NCI-H2081 treated with DMSO at 0.1 percent for 48 hours (cell line): ENCODE measurements at places on chromosomes 13 and 19.

DNA sequence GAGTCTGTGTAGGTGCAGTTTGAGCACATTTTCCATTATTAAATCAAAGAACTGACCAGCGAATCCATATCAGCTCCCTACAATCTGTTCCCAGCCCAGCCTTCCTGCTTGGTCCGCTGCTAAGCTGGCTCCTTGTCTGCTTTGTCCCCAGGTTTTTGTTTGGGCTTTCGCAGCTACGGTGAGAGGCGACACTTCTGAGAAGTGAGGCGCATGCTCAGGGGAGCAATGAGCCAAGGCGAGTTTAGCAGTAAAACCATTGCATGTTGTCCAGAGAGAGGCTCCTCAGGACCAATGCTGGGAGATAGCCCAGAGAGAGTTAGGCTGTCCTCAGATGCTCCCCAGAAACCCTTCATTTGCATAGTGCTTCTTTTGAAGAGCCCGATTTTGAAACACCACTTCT, 162.0 kb downstream of the ITGBL1 start:
- no peak for DNase-seq

DNA sequence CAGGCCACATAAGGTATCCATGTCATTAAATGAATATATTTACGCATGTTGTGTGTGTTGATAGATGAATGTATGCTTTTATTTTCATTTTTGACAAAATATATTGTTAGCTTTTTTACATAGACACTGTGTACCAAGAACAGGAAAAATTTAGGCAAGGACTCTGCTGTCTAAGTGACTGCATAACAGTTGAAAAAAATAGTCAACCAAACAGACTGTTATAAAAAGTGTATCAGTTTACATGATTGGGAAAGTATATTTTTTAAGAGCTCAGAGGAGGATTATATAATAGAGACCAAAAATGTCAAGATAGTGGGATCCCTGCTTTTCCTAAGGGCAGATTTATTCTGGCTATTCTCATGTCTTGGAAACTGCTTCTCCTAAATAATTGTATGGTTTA, 858.0 kb downstream of the SLITRK1 start:
- no peak for DNase-seq

DNA sequence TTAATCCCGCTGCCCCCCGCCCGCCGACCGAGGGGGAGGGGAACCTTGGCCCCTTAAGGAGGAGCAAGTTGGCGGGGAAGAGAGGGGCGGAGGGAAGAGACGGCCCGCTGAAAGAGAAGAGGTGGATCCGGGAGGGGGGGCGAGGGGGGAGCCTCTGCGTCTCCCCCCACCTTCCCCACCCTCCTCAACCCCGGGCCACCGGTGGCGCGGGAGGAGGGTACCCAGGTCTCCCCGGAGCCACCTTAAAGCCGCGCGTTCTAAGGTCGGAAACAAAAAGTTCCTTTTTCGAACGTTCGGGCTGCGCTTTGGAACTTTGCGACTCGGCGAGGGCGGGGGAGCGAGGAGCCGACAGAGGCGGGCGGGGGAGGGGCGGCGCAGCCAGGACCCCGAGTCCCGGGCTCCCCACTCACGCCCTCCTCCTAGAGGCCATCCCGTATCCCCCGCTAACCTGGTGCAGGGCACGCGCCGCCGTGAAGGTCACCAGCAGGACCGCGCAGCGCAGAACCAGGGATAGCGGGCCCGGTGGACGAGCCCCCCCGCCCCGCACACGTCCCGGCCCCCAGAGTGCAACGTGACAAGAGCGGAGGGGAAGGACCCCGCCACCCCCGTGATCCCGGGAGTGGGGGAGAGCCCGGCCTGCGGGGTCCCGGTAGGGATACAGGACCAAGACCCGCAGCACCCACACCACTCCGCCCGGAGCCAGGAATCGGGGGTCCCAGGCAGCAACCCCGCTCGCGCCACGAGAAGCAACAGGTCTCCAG, 659 bp downstream of the ERF start:
- DNase-seq = no peak

DNA sequence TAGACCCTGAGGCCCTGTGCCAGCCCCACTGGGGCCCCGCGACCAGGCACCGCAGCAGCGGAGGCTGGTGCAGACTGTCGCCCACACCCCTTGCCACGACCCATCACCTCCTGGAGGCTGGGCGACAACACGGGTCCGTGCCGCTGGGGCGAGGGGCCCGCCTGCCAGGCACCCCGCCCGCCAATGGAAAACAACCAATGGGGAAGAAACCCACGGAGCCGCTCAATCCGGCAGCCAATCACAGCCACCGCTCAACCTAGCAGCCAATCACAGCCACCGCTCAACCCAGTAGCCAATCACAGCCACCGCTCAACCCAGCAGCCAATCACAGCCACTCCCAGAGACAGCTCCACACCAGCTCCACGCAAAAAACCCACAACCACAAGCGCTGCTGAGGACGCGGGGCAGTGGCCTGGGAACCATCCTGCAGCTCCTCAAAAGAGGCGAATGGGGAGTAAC, 29.7 kb downstream of the GPX4 start:
- no peak for DNase-seq

DNA sequence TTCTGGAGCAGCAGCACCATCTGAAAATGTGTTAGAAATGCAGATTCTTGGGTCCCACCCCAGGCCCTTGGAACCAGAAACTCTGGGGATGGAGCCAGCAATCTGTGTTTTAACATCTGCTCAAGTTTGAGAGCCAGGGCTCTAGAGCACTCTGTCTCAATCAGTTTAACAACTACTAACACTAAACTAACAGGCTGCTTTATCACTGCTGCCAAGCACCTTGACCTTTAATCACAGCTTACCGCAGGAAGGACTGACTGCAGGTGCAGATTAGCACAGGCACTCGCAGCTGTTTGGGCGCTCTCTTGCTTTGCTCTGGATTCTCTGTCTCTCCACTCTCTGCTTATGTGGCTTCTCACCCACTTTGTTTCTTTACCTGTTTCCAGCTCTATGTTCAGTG, 163.5 kb downstream of the MTUS2 start:
- no peak for DNase-seq

GRCh38 chr19:14582894-14583340, at the start of gene CLEC17A:
Gene CLEC17A (plus strand): TSS chr19:14583084. CDS start chr19:14583161, 77 bp downstream.
- no peak for DNase-seq

GRCh38 chr13:57704031-57704430, 72.5 kb downstream of the PCDH17 start:
- DNase-seq = no peak

DNA sequence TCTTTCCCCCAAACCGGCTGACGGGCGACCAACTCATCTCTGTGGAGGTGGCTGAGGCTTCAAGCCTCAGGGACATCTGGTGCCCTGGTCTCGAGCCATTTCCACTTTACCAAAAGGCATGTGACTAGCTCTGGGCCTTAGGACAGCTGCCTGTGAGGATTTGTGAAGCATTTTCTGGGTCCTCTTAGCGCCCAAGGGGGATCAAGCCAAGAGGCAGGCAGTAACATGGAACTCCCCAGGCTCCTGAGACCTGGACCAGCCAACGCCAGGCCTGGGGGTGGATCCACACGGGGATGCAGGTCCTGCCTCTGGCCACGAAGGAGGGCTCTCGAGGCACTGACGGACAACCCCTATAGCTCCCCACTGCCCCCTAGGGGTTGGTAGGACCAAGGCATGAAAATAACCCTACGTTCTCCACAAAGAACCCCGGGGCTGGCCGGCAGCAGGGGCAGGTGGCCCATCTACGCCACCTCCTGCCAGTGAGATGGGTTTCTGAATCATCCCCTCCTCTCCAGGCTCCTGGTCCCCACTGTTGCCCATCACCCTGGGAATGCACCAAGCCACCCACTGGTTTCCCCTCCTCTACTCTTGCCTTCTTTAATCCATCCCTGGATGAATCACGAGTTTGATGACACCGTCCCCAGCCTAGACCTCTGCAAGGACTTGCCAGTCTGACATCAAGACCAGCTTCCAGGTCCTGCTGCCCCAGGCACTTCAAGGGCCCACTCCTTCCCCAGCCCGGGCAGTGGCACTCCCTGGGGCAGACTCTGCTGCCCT, 7.0 kb upstream of the MYDGF start:
- no peak for DNase-seq

DNA sequence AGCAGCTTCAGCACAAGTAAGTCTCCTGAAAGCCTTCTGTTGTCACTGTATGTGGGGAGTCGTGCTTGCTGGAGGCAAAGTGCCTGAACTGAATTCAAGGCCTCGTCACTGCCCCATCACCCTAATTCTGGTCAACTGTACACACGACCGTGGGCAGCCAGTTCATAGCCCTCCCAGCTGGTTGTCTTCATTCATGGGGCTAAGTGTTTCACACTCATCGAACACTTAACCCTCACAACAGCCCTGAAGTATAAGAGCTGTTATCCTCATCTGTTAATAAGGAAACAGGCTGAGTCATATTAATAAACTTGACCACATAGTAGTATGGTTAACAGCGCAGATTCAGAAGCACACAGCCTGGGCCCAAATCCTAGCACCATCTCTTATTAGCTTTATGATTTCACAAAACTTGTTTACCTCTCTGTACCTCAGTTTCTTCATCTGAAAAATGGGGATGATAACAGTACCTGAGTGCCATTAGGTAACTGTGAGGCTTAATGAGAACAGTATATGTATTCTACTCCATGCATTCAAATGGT, 66.7 kb downstream of the CDADC1 start:
- DNase-seq = no peak

DNA sequence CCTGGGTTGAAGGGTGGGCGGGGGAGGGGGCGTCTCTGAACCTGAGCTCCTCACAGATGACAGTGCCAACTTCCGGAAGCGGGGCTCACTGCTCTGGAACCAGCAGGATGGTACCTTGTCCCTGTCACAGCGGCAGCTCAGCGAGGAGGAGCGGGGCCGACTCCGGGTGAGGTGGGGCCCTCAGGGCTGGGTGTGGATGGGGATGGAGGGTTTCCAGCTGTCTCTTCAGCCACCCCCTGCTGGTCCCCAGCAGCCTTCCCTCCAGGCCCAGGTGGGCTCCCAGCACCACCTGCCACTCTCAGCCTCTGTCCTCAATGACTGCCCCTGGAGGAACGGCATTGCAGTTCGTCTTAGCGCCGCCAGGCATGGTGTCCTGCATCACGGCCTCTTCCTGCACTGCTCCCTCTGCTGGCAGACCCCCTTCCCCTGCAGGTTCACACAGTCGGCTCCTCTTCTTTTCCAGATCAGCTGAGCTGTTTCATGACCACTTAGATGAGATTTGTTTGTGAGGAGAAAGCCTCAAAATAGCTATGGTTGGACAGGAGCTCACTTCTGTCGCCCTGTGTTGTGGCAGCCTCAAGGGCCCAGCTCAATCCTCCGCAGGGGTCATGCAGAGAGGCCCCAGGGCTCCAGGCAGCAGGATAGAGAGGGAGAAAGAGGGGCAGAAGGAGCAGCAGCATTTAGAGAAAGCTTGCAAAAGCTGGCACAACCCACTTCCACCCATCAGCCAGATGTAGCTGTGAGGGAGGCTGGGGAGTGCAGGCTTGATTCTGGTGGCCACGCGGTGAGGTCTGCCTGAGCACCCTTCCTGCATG, 2.5 kb upstream of the GARIN5A start:
- DNase-seq = no peak

GRCh38 chr19:51640386-51640785, 6.2 kb downstream of the SIGLEC14 start:
- DNase-seq = no peak

DNA sequence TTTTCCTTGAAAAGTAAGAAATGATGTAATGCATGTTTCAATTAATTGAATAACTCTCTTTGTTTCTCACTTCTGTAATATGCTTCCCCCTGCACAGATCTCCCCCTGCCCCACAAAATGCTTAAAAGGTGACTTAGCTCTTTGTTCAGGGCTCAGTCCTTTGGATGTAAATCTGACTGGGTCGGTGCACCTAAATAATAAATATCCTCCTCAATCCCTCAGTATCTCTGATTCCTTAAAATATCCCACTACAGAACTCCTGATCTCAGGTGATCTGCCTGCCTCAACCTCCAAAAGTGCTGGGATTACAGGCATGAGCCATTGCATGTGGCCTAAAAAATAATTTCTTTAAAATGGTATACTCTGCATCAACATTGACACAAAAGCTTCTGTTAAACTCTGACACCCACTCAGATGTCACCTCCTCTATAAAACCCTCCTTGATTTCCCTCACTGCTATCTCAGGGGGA, 107.0 kb downstream of the ZNF429 start:
- DNase-seq = no peak

GRCh38 chr19:42193706-42194105, 23.8 kb downstream of the DEDD2 start:
- DNase-seq = no peak

GRCh38 chr13:27259831-27260230, 8.5 kb downstream of the RPL21 start:
- no peak for DNase-seq

DNA sequence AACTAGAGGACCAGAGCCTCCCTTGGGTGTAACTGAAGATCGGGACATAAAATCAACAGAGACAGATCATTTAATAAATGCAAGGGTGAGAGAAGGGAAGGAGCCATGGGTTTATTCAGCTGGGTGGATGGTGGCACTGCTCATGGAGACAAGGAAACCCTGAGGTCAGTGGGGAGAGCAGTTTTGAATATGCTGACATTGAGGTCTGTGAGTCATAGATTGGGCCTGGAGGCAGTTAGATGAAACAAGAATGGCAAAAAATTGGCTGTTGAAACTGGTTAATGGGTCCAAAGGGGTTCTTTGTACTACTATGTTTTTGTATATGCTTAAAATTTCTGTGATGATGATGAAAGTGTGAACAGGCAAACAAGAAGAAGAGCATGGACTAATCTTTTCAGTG, 5.1 kb upstream of the GTF3A start:
- DNase-seq = no peak

- no peak for DNase-seq
Observed at GRCh38 chr19:45973553-45974338, at the start of gene NOVA2. Gene NOVA2 (minus strand): TSS chr19:45973865. CDS start chr19:45973351, 514 bp downstream.

GRCh38 chr19:35204799-35205732, 23.5 kb downstream of the FAM187B start:
- DNase-seq = no peak

DNA sequence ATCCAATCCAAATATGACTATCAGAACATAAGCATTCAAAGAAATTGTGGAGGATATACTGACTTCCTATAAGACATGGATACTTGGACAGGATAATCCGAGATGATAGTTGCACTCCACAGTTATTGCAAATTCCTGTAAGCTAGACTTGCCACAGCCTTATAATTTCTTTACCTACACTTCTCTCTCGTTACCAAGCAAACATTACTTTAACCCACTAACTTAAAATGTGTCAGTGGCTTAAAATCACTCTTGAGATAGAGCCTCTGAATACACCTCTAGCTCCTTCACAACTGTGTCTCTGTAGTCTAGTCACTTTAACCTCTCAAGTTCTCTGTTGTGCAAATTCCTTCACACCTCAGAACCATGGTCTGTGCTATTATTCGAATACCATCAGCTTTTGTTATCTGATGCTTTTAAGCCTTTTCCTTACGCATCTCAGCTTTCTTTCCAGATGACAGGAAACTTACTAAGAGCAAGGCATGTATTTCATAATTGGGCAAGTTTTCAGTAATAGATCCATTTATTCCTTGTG, 474.9 kb upstream of the MIR17HG start:
- DNase-seq = no peak

GRCh38 chr19:41353466-41354342, at the start of gene TGFB1:
Gene TGFB1 (minus strand): TSS chr19:41353922. CDS start chr19:41353044, 878 bp downstream.
- no peak for DNase-seq

- no peak for DNase-seq
Observed at GRCh38 chr13:28392896-28393505, 101.9 kb downstream of the FLT1 start.

- no peak for DNase-seq
Observed at GRCh38 chr13:67943116-67943515, 713.0 kb upstream of the PCDH9 start.
